ENCODE measurements at places on chromosomes 3 and 15. TPM values are rescaled to one million over a fixed set of nuclear protein-coding genes. Genes with fewer than 3 reads are reported as not detected.

GRCh38 chr3:74127256-74127655 lies 487.2 kb downstream of the CNTN3 start:
- H3K4me3 ChIP-seq, result no peak overlapping the region
- H3K36me3 ChIP-seq, result no peaks in the 10 kb centered on the region
- H3K27ac ChIP-seq, result no peak overlapping the region
- DNase-seq, result no peak
- no peaks in the 10 kb centered on the region for H3K4me1 ChIP-seq
- H3K27me3 ChIP-seq, result no peaks in the 10 kb centered on the region

DNA sequence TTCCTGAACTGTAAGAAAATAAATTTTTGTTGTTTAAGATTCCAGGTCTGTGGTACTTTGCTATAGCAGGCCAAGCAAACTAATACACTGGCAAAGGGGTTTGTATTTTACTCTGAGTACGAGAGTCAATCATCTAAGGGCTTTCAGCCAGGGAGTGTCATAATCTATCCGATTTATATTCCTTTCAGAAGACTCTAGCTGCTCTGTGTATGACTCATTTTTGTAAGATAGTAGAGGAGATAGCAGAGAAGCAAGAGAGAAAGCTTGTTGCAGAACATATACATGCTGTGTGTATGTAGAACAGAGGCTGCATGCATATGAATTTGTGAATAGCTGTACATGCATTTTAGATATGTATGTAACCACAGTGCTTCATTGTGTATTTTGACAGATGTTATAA lies 577.9 kb upstream of the EPHA6 start:
- no peak for DNase-seq
- H3K36me3 ChIP-seq, result no peaks in the 10 kb centered on the region
- H3K27ac ChIP-seq, result no peak overlapping the region
- no peaks in the 10 kb centered on the region for H3K4me1 ChIP-seq
- no peaks in the 10 kb centered on the region for H3K27me3 ChIP-seq

Gene SH3GL3
- not detected for total RNA-seq

Gene CTDSPL
- total RNA-seq, result 57.6 TPM
